Activated CD4-positive, alpha-beta memory T cell treated with anti-CD3 and anti-CD28 coated beads for 36 hours (primary cell): ENCODE measurements at places on chromosomes 6 and 20.
A peak's percentile ranks its signal among the peaks of the same experiment; 100 is the strongest.

GRCh38 chr6:44117397-44118128 lies 9.7 kb downstream of the MRPL14 start:
- DNase-seq: no peak

GRCh38 chr20:46562373-46563169 lies 12.1 kb upstream of the OCSTAMP start:
- DNase-seq: peak; percentile 75

DNA sequence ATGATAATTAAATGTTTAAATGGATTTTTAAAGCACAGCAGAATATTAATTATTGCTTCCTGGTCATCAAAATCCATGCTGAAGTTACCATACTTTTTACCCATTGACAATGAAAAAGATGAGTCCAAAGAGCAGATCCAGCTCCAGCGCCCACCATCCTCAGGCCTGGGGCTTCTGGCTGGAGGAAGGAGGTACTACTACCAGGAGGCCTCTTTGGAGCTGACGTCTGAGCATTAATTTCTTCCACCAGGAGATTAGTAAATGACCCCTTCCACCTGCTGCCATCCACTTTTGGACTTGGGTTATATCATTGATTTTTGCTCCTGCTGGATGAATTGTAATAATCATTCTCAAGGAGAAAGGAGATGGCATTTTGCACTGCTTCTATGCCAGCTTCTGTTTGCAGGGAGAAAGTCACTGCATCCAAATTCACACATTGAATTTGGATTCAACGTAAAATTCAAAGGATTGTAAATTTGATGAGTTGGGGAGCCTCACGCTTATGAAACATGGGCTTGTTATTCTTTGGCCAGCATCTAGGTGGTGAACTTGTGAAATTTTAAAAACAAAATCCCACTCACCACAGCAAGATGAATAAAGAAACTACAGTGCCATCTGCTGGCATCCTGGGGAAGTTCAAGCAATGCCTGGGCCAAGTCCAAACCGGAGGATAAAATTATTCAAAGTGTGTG lies 121.8 kb downstream of the SASH1 start:
- peak; percentile 67 for DNase-seq

DNA sequence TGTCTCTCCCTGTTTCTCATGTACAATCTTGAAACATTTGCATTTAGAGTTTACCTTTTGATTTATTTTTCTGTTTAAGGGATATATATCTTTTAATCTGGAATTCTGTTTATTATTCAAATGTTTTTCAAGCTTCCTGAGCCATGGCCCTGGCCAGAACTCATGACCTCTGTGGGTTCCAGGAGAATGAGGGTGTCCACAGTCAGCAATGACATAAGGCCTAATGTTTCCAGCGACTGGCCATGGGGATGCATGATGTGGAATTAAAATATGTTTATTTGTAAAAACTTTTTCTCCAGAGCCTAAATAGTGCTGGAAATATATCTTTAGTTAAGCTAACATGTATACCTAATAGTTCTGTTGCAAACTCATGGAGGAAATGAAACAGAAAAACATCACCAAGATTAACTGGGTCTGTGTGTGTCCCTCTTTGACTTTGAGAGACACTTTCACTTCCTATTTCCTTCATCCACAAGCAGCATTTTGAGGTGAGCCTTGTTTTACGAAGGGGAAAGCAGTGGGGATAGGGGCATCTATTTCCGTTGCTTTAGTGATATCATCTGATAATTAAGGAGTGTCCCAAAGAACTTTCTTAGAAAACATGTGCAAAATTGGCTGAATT lies 87.6 kb downstream of the SMOC2 start:
- DNase-seq: no peak

GRCh38 chr6:132257561-132257960 lies 143.7 kb downstream of the MOXD1 start:
- DNase-seq: no peak

- no peak for DNase-seq
Measured at GRCh38 chr6:122072014-122072647, 327.3 kb upstream of the HSF2 start.

- DNase-seq: no peak
Measured at GRCh38 chr6:107345393-107345792, 114.0 kb downstream of the PDSS2 start.

DNA sequence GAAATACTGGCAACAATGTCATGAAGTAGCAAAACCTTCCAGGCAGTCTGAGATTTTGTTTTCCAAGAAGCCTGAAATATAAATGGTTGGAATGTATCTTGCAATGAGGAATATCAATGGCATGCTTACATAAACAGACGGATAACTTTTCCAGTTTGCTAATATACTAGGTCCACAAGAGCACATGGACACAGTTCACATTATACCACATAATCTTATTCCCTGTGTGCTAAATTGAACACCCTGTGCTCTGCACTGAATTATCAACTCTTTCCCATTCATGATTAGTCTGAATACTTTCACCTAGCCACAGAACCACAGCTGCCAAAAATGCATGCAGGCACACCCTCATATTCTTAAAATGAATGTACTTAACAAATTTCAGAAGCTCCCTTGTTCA lies 274.3 kb downstream of the COL12A1 start:
- no peak for DNase-seq

DNA sequence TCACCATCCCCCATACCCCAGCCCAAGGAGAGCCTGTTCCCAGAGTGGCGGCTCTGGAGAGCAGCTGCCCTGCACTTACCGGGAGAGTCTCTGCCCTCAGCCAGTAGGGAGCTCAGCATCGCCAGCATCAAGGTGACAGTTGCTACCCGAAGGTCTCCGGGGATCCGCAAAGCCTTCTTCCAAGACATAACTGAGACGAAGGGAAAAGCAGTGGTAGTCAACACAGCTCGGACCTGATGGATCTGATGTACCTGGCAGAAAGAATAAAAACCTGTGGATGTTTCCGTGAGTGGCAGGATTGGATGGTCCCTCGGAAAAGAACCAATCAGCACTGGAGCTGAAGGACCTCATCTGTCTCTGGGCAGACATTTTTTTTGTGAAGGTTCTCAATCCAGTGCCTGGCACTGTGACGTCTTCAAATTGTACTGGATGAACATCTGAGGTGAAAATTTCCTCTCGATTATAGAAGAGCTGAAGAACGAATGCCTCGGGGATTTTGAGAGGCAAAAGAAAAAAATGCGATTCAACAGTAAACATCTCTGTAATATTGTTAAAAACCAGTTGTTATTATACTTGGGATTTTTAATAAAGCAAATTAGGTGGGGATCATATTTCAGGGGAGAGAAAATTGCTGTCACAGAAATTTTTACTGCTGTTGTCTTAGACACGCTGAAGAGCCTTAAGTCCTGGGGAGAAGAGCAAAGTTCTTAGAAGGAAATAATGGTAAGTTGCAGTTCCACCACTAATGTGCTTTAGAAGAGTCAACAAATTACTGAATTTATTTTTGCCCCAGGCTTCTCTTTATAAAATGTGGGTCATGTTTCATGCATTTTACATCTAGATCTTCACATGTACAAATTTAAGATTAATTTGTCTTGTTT lies at the start of gene HLA-DQB1:
Gene HLA-DQB1, minus strand, starts transcription at position 238 of the 881 bp plus-strand sequence. Its CDS starts 50 bp downstream, at position 188.
- DNase-seq: peak; percentile 73

DNA sequence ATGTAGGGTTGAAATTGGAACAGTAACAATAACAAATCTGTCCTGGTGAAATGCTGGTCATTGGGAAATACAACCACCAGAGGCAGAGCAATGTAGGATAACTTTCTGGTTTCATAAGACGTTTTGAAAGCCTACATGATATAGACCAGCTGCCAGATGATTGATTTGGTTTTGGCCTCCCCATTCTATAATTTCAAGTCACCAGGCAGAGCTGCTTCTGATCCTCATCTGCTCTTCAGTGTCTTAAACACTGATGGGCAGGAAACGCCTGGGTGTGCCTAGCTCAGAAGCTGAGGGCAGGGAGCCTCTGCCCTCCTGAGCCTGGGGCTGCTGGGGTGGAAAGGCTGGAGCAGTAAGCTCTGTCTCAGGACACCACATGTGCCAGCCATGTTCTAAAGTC lies 24.5 kb downstream of the DHX35 start:
- DNase-seq: no peak

DNA sequence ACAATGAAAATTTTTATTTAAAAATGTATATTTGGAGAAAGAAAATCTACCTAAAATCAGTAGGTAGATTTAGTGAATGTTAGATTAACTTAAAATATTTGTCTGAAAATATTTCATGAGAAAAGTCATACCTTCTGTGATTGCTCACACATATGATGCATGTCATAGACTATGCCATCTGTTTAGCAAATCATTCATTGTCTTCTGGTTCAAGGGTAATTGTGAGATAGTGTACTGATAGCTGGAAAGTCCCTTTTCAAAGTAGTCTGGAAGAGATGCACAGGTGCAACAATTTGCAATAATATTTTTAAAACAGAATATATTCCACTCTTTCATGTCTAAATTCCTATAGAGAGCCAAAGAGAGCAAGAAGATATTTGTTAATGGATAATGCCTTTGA lies 21.0 kb upstream of the RNF217 start:
- no peak for DNase-seq

GRCh38 chr6:13507306-13507860 lies 20.0 kb upstream of the GFOD1 start:
- no peak for DNase-seq

DNA sequence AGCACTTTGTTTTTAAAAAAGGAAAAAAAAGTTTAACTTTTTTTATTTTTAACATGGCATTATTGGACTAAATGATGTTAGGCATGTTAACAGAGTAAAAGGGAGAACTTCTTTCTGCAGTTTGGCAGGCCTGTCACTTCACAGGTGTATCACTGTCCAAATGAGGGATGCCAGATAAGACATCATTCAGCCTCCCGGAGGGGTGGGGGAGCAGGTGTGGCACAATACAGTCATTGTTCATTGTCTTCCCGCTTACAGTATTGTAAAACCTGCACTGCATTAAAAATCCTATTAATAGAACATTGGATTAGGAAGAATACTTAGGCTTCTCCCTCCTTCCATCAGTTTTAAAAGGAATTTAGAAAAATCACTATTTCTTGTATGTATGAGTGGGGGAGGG lies 80.7 kb downstream of the CARMIL1 start:
- DNase-seq: no peak

DNA sequence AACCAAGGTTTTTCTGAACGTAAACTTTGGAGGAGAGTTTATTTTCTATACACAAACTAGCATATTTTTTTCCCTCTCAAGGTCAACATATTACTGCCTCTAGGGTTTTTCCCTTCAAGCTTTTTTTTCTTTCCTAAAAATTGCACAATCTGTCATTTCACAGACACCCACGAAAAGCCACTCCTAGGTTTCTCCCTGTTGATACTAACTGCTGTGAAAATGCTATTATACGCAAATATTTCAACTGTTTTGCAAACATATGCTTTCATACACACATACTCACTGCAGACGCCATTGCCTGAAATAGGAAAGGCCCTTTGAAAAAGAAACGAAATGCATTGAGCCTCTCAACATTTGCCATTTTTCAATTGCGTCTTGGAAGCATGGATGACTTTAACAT lies 333.0 kb downstream of the CD83 start:
- no peak for DNase-seq

DNA sequence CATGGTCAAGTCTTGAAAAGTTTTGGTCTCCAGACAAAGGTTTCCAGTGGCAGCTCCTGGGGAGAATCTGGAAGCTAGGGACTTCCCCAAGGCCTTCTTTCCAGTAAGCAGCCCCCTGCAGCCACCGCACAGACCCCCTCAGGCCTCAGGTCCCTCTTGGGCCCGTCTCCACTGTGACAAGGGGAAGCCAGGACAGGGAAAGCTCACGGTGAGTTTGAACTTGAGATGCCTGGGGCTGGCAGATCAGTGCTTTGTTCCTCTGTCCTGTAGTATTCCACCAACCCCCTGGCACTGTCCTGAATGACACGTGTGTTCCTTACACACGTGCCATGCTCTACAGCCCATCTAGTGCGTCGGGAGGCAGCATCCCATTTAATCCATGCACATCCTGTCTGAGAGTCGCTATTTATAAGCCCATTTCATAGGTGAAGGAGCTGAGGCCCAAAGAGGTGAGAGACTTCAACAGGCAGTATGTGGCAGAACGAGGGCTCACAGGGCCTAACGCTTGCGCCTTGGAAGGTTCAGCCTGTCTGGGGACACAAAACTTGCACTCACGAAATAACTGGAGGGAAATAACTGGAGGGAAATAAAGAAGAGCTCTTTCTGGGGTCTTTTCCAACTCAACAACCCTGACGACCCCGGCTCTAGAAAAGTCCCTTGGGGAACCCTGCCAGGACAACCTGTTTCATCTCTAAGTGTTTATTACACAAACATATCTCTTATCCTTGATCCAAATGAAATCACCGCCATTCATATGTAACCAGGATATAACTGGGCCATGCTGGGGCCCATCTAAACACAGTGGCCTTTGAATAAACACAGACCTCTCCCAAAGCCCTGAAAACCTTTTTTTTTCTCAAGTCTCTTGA lies 123.0 kb downstream of the BANF2 start:
- DNase-seq: no peak

GRCh38 chr20:8722277-8722928 lies 346.5 kb upstream of the PLCB4 start:
- peak; percentile 13 for DNase-seq

DNA sequence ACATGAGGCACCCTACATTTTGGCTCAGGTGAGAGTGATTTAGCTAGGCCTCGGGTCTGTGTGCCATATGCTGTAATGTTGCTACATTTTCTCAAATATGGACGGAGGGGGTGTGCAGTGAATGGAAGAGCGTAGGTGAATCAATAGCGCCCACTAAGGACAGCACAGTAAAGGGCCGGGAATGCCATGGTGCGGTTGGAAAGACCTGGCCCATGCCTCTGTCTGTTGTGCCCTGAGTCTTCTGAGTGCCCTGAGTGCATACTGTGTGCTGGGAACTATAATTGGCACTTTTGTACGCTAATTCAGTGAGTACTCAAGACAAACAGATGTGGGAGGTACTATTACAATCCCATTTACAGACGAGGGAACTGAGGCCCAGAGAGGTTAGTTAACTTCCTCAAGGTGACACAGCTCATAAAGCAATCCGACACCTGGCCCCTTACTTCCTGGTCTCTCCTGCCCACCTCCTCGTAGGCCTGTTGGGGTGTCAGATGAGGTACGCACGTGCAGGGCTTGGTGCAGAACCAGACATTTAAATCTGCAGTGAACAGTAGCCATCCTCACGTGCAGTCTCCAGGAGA lies 17.3 kb downstream of the SLC22A1 start:
- DNase-seq: no peak

DNA sequence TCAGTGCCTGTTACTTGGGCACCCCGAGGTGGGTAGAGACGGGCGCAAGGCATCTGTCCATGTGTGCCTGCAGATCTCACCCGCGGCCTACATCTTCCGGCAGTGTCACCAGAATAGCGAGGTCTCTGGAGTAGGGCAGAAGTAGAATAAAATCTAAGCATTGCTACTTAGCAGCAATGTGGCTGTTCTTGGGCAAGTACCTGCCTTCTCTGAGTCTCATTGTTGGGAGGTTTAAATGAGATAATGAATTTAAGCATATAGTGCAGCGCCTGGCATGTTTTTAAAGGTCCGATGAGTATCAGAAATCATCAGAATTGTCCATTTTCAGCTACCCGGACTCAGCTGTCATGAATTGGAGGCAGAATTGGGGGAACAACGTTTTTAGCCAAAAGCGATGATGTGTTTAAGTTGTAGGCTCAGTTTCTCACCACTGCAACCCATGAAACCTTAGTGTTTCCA lies 800 bp downstream of the ABCC10 start:
- DNase-seq: no peak

- DNase-seq: no peak
Measured at GRCh38 chr6:160141001-160141726, 19.5 kb downstream of the SLC22A1 start.

- no peak for DNase-seq
Measured at GRCh38 chr6:71888756-71889340, 2.5 kb downstream of the RIMS1 start.
